ENCODE measurements at places on chromosomes 11 and 22. TPM values are rescaled to one million over a fixed set of nuclear protein-coding genes. Genes with fewer than 3 reads are reported as not detected.
A peak's percentile ranks its signal among the peaks of the same experiment; 100 is the strongest.

GRCh38 chr22:24486501-24486921 is 8.6 kb upstream of the UPB1 start:
- peak; percentile 42 for DNase-seq
- H3K4me3 ChIP-seq, result no peak overlapping the region
- peaks cover 3% of the 10 kb centered on the region for H3K36me3 ChIP-seq

DNA sequence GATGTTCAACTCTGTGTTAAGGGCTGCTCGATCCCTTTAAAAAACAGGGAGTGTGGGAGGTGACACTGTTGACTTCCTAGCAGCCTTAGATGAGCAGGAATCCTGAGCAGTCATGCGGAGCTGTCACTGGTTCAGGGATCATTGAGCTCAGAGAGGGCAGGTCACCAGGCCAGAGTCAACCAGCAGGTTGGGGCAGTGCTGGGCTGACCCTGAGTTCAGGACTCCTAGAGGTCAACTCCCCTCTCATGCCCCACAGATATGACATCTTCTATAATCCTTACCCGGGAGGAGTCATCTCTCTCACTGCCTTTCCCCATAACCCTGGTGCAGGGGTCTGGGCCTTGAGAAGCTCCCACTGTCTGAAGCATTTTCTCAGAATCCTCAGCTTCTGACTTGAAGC is 12.9 kb upstream of the WNT11 start:
- no peak for DNase-seq
- H3K36me3 ChIP-seq, result no peaks in the 10 kb centered on the region
- H3K4me1 ChIP-seq, result no peaks in the 10 kb centered on the region
- H3K4me3 ChIP-seq, result no peak overlapping the region
- H3K27me3 ChIP-seq, result peaks cover 15% of the 10 kb centered on the region

GRCh38 chr11:112967082-112967481 is 5.9 kb downstream of the NCAM1 start:
- no peak for DNase-seq
- H3K36me3 ChIP-seq, result peaks cover 5% of the 10 kb centered on the region
- no peak overlapping the region for H3K4me3 ChIP-seq
- H3K4me1 ChIP-seq, result peaks cover 6% of the 10 kb centered on the region
- H3K27ac ChIP-seq, result no peak overlapping the region

DNA sequence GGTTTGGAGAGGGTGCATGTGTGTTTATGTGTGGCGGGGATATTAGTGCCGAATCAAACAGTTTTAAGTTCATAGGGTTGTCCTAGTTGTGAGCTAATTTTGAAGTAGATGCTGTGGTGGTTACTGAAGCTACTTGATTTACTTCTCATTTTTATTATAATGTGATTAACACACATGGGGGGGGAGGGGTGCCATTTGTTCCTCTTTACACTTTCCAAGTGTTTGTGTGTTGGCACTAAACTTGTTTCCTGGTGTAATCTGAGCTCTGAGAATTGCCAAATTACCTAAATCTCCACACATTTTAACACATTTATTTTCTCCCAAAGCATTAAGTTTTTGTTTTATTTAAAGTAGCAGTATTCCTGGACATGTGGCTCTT is 60.1 kb downstream of the ZNRF3 start:
- peaks cover 67% of the 10 kb centered on the region for H3K27me3 ChIP-seq
- H3K4me1 ChIP-seq, result no peaks in the 10 kb centered on the region
- no peak overlapping the region for H3K4me3 ChIP-seq
- no peak overlapping the region for H3K27ac ChIP-seq
- H3K36me3 ChIP-seq, result no peaks in the 10 kb centered on the region

DNA sequence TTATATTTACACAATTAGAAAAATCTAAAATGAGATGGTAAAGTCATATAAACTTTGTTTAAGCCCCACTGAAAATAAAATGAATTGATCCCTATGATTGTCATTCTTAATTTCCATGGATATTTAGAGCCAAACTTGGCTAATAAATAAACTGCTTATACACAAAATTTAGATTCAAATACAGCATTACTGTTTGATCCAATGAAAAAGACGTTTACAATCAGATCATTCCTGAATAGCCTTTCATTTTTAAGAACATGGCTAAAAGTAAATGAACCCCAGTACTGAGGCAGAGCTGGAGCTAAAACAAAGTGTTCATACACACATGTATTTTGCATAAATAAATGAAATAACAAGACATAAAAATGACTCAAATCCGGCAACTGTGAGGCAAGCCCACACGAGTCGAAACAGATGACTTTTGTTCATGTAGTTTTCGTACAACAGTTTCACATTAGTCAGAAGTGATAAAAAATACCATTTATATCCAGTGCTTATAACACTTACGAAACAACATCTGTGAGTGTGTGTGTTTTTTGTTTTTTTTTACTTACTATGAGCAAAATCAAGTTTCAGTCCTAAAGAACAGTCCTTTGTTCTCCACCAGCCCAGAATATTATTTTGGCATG is 386.5 kb downstream of the SOX6 start:
- H3K4me3 ChIP-seq, result no peak overlapping the region
- no peak overlapping the region for H3K27ac ChIP-seq
- no peaks in the 10 kb centered on the region for H3K36me3 ChIP-seq
- DNase-seq, result no peak
- H3K27me3 ChIP-seq, result no peaks in the 10 kb centered on the region
- peaks cover 2% of the 10 kb centered on the region for H3K4me1 ChIP-seq

DNA sequence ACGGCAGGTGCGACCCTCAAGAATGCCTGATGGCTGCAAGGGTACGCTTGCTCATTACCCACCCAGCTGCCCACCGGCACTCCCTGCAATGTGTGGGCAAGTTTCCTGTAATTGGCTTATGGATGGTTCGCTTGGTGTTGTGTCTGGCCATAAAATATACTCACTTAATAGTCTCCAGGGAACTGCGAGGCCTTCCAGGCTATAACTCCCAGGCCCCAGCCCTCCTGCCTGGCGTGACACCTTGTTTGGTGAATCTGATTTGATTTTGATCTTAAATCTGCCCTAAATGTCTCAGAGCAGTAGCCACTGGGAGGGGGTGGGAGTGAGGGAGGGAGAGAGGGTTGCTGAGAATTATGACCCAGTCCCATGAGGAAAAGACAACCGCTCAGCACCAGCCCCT is 572.2 kb downstream of the BUD13 start:
- H3K27ac ChIP-seq, result no peak overlapping the region
- H3K4me1 ChIP-seq, result no peaks in the 10 kb centered on the region
- no peak overlapping the region for H3K4me3 ChIP-seq
- no peaks in the 10 kb centered on the region for H3K27me3 ChIP-seq

DNA sequence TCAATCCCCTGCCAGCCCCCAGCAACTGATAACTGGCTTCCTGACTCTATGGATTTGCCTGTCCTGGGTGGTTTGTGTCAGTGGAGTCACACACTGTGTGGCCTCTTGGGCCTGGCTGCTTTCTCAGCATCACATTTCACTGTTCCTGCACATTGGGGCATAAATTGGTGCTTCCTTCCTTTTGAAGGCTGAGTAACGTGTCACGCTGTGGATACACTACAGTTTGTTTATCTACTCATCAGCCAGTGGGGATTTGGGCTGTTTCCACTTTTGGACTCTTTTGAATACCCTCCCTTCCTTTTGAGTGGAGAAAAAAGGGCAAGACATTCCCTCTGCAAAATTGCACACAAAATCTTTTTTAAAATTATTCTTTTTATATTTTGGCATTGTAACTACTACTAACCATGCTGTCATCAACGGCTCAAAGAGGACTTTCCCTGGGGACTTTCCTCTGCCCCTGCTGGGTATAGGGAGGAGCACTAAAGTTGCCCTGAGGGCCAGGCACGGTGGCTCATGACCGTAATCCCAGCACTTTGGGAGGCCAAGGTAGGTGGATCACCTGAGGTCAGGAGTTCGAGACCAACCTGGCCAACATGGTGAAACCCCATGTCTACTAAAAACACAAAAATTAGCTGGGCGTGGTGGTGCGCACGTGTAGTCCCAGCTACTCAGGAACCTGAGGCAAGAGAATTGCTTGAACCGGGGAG is 7.8 kb upstream of the CELSR1 start:
- DNase-seq, result no peak
- H3K4me1 ChIP-seq, result peaks cover 3% of the 10 kb centered on the region
- no peak overlapping the region for H3K4me3 ChIP-seq
- no peaks in the 10 kb centered on the region for H3K36me3 ChIP-seq

DNA sequence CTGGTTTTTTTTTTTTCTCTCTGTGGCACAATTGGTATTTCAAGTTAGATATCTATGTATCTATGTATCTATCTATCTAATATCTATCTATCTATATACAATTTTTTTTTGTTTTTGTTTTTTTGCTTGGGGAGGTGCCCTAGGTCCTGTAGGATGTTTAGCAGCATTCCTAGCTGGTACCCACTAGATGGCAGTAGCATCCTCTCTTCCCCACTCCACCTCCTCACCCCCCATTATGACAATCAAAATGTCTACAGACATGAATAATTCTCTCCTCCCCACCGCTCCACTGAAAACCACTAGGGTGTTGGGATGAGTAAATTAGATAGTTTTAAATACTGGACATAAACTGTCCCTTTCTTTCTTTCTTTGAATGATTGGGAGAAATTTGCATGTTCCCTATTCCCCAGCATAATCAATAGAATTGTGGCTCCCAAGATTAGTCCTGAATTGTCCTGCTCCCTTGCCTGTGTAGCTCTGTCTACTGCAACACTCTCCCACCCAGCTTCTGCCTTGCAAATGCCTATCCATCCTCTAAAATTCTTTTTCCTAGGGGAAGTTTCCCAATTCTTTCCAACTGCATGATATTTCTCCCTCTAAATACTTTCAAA is 1152.4 kb downstream of the LRRC4C start:
- no peak for DNase-seq
- H3K36me3 ChIP-seq, result no peaks in the 10 kb centered on the region
- H3K27ac ChIP-seq, result no peak overlapping the region

DNA sequence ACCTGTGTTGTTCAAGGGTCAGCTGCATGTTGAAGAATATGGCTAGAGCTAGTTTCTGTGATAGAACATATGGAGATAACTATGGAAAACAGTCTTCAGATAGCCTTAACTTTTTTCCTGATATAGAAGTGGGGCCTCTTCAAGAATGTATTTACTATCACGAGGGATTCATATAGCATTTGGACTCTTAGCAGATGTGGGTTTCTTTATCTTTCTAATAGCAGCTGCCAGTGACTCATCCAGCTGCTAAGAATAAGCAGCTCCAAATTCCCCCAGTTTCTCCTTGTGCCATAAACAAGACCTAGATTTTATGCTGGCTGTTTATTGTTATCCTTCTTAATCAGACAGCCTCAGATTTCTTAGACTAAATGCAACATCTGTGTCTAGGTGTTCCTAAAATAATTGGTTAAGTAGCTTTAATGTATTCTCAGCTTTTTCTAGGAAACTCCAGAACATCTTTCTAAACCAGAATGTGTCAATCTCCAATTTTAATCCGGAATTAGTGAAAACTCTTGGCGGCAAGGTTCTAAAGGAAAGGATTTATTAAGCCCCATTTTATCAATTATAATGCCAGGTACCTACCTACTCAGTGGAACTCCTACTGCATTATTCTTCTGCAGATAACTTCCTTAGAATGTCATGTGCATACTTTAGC is 119.8 kb downstream of the CSTPP1 start:
- H3K4me1 ChIP-seq, result peaks cover 6% of the 10 kb centered on the region
- DNase-seq, result no peak
- peaks cover 4% of the 10 kb centered on the region for H3K36me3 ChIP-seq
- no peaks in the 10 kb centered on the region for H3K27me3 ChIP-seq

GRCh38 chr11:111166598-111166997 is 78.9 kb upstream of the POU2AF2 start:
- H3K36me3 ChIP-seq, result no peaks in the 10 kb centered on the region
- H3K4me1 ChIP-seq, result no peaks in the 10 kb centered on the region
- H3K27me3 ChIP-seq, result peaks cover 13% of the 10 kb centered on the region
- H3K4me3 ChIP-seq, result no peak overlapping the region

GRCh38 chr11:121590772-121591404 is 138.1 kb upstream of the SORL1-AS1 start:
- H3K27me3 ChIP-seq, result no peaks in the 10 kb centered on the region
- DNase-seq, result no peak
- H3K4me3 ChIP-seq, result no peak overlapping the region
- peaks cover 28% of the 10 kb centered on the region for H3K4me1 ChIP-seq
- H3K36me3 ChIP-seq, result peaks cover 81% of the 10 kb centered on the region

DNA sequence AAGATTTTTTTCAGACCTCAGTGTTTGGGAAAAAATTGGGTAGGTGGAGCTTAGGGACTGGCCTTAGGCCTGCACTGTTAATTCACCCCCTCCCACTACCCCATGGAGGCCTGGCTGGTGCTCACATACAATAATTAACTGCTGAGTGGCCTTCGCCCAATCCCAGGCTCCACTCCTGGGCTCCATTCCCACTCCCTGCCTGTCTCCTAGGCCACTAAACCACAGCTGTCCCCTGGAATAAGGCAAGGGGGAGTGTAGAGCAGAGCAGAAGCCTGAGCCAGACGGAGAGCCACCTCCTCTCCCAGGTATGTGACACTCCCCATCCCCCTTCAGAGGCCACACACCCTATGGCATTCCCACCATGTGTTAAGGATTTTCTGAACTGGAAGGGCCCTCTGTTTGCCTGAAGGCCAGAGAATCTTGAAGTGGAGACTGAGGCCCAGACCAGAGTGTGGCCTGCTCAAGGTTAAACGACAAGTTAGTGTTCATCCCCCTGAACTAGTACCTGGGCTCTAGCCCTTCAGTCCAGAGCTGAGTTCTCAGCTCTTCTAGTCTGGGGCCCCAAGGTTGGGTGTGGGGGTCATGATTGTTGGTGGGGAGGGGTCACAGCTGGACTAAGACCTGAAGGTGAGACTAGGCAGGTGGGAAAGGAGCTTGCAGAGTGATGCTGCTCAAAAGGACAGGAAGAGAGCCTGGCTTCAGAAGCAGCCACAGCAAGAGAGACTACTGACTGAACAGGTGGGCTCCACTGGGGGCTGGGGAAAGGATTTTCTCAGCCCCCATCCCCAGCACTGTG is 2.3 kb upstream of the FOLR1 start:
- H3K4me1 ChIP-seq, result no peaks in the 10 kb centered on the region
- H3K36me3 ChIP-seq, result no peaks in the 10 kb centered on the region
- no peak overlapping the region for H3K27ac ChIP-seq
- H3K4me3 ChIP-seq, result no peak overlapping the region
- DNase-seq, result no peak

- H3K4me3 ChIP-seq, result no peak overlapping the region
- no peak overlapping the region for H3K27ac ChIP-seq
- H3K36me3 ChIP-seq, result no peaks in the 10 kb centered on the region
- H3K4me1 ChIP-seq, result no peaks in the 10 kb centered on the region
- no peak for DNase-seq
Observed at GRCh38 chr11:122036018-122036417, 80.0 kb downstream of the BLID start.

DNA sequence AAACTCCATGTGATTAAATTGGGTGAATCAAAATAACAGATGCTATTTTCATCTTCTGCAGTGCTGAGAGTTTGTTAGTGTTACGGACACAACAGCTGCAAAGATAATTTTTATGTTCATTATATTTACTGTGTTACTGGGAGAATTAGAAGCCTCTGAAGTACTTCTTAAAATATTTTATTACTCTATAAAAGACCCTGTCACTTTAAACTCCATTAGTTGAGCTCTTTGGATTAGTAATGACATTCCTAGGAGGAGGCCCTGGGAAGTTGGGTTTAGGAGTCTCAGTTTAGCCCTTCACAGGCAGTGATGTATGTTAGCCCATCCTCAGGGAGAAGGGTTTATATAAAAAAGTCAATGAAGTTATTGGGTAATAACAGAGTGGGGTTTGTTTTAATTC is 596.7 kb downstream of the JRKL start:
- H3K27me3 ChIP-seq, result no peaks in the 10 kb centered on the region
- H3K27ac ChIP-seq, result no peak overlapping the region
- H3K36me3 ChIP-seq, result no peaks in the 10 kb centered on the region

The VPREB3 gene
- total RNA-seq, result not detected

The PES1 gene
- total RNA-seq, result 54.9 TPM

The SCT gene
- not detected for total RNA-seq

The MS4A6A gene
- total RNA-seq, result not detected

The SEPTIN3 gene
- 3.2 TPM for total RNA-seq

The OR10D3 gene
- total RNA-seq, result not detected

The ENTHD1 gene
- 0.13 TPM for total RNA-seq

The FZD4 gene
- 0.13 TPM for total RNA-seq

The LRRC10B gene
- 0.13 TPM for total RNA-seq

All from activated CD4-positive, alpha-beta memory T cell treated with anti-CD3 and anti-CD28 coated beads, Interleukin-2, amount 10 ng/mL, durations not matched to agents 7 days and 5 days (primary cell).